ENCODE measurements at places on chromosomes 12 and 14.

- DNase-seq = peak; percentile 97
Observed at GRCh38 chr14:93369713-93370266, 22.8 kb downstream of the COX8C start.

DNA sequence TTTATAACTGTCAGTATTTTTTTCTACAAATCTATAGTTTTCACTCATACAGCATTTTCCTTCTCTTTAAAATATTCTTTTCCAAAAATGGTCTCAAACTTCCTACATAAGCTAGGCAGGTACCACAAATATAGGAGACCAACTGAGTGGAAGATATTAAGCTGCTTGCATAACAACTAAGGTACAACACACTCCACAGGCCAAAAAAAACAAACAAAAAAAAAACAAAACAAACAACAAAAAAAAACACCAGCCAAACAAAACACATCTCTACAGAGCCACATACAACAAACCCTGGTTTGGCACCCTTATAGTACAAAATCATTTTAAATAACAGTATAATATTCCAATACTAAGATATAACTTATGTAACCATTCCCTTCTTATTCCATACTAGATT, 50.1 kb downstream of the SLC2A13 start:
- no peak for DNase-seq

DNA sequence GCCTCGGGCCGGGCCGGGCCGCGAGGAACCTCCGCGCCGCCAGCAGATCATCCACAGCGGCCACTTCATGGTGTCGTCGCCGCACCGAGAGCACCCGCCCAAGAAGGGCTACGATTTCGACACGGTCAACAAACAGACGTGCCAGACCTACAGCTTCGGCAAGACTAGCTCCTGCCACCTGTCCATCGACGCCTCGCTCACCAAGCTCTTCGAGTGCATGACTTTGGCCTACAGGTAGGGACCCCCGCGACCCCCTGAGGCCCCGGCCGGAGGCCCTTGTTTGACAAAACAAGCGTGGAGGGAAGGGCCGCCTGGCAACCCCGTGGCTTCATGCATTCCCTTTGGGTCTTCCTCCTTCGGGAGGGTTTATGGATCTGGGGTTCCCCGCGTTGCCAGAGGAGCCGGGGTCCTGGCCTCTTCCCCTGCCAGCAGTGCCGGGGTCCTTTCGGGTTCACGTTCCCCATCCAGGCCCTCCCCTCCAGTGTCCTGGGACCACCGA, 526 bp downstream of the MLXIP start:
- peak; percentile 10 for DNase-seq

DNA sequence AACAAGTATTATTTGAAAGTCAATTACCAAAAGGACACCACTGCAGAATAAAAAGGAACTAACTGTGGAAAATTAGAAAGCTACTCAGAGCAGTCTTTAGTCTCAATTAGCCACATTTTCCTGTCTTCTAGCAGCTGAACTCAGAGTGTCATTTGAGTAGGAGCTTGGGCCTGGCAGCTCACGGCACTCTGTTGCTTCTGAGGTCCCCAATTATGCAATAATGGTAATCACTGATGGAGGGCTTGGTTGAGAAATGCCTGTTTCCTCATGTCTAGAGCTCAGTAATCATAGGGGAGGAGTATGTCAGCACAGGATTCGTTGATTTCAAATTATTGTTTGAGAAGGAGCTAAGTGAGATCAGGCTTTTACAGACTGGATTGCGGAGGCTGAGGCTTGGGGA, 108.6 kb downstream of the VRK1 start:
- DNase-seq = peak; percentile 95

DNA sequence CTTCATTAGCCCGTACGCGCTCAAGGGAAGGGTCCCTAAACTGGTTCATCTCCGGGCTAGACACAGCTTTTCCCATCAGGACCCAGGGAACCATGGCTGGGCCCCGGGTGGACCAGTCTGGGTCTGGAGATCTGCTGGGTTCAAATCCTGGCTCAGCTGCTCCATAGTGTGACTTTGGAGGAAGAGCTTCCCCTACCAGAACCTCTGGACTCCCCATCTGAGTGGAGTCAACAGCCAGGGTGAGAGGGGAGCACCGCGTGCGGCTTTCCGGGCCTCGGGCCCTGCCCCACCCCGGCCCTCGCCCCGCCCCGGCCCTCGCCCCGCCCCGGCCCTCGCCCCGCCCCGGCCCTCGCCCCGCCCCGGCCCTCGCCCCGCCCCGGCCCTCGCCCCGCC, 41.2 kb downstream of the BEGAIN start:
- DNase-seq = peak; percentile 40

DNA sequence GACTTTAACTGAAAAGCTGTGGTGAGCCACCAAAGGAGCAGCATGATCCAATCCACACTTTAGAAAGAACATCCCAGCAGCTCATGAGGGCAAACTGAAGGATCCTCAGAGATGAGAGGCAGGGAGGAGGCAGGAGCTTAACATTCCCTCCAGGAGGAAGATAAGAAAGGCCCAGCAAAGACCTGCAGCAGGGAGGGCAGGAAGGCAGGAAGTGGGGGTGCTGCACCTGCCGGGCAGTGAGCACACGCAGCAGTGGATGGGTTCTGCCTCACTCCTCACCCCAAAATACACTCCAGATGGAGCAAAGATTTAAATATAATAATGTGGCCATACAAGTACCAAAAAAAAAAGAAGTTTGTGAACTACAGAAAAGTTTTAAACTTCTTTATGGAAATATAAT, 48.4 kb downstream of the GCH1 start:
- DNase-seq = no peak

DNA sequence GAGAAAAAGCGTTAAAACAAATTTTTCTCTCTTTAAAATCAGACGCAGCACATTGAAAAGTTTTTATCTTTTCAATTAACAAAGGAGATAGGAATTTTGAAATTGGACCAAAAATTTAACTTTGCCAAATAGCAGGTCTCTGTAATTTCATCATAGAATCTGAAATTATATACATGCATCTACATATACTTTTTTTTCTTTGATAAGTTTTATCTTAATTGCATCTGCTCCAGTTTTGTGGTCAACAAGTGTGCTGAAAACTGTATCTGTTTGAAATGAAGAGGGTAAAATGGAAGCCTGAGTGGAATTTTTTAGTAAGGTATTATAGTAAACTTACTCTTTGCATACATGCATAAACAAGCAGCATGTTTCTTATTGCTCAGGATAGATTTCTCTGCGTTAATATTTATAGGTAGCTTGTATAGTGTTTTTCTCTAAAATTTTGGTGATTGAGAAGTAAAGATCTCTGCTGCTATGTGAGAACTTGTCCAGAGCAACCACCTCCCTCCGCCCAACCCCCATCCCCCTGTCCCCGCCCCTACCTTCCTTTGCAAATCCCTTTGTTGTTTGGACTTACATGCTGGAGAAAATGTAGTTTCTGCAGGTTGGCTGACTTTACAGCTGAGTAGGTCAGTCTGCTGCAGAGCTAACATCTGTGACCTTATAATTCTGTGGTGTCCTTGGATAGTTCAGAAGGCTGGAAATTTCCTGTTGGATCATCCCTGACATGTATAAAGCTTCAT, 64.6 kb downstream of the VRK1 start:
- DNase-seq = no peak

GRCh38 chr12:13288937-13289652, 92.6 kb downstream of the EMP1 start:
- DNase-seq = no peak

DNA sequence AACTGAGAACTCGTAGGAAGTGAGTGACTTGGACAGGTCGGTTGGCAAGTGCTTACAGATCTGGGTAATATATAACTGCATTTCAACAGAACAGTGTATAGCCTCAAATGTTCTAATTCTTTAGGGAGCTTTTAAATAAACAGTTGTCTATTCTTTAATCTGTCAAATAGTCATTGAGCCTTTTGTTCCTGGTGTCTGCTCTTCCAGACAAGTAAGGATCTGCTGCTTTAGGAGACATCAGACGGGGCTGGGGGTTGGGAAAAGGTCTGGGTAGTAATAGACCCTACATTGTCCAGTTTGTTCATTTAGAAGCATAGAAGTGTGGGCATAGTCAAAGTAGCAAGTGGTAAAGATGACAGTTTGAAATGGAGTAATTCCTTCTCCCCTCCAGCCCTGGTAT, 2.0 kb downstream of the PTPN11 start:
- no peak for DNase-seq

DNA sequence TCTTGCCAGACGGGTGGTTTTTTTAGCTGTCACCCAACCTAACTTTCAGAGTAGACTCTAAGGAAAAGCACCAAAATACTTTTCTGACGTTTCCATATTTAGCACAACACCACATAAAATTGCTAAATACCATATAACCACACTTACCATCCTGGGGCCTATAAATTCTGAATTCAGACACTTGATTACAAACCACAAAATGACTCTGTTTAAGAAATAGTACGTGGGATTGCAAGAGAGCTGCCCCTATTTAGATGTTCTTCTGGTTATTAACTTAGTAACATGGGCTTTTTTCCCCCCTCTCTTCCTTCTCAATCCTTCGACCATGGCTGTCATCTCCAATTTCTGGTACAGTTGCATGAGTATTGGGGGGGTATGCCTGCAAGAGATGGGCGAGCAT, 287.7 kb downstream of the BMP4 start:
- DNase-seq = peak; percentile 71

GRCh38 chr12:106000382-106001104, 138.2 kb downstream of the NUAK1 start:
- no peak for DNase-seq

DNA sequence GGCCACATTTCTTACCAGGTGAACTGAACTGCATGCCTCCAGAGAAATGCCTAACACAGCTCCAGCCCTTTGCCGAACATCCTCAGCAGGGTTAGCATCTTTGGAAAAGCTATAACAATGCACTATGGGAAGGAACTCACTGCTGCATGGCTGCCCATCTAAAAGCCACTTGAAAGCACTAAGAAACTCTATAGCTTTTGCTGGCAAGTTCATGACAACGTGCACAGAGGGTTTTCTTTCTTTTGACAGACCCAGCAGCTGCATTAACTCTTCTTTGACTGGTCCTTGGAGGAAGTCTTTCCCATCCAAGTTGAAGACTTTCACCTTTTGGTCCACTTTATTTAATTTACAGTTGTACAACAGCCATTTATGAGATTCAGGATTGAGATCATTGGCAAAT, 5.3 kb downstream of the TRMT5 start:
- no peak for DNase-seq

DNA sequence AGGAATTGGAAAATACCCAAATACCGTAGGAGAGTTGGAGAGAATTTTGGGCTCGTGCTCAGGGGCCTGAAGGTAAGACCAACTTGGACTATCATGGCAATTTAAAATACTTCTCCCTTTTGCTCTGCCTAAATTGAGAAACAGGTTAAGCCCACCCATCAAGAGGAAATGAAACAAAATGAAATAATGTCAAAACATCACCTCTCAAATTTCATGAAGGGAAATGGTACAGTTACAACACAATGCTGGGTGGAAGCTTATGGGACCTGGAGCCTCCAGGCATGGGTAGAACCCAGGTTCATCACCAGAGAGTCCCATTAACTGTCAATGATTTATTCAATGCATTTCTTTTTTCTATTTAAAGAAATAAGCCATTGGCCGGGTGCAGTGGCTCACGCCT, 33.7 kb downstream of the FOS start:
- DNase-seq = peak; percentile 51

DNA sequence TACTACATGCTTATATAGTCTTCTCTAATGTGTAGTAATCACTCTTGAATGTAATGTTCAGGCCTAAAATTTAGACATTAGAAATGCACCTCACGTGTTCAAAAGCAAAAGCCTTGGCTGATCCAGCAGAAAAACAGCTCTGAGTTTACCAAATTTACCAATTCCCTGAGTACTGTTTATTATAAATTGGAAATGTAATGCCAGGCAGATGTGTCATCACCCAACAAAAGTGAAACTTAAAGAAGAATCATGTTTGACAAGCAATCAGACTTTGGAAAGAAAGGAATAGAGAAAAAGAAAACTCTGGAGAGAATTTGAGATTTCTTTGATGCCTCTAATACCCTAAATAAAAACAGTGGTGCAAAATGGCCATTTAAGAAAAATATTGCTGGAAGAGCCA, 26.5 kb upstream of the STRAP start:
- no peak for DNase-seq

DNA sequence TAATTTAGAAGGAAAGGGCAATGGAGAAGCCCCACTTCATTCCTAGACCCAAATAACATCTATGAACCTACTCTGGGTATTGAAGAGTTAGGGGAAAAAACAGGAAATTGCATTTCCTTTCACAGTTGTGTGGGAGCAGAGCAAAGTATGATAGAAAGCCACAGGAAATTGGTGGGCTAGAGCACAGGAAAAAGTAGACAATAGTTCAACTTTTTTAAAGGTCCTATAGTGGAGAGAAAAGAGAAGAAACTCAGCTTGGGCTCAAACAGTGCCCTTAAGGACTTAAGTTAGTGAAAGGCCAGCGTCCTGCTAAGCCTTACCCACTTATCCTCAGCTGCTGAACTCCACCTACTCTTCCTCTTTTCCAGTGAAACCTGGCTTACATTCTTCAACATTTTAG, 258.1 kb downstream of the DPY19L2 start:
- DNase-seq = peak; percentile 69

DNA sequence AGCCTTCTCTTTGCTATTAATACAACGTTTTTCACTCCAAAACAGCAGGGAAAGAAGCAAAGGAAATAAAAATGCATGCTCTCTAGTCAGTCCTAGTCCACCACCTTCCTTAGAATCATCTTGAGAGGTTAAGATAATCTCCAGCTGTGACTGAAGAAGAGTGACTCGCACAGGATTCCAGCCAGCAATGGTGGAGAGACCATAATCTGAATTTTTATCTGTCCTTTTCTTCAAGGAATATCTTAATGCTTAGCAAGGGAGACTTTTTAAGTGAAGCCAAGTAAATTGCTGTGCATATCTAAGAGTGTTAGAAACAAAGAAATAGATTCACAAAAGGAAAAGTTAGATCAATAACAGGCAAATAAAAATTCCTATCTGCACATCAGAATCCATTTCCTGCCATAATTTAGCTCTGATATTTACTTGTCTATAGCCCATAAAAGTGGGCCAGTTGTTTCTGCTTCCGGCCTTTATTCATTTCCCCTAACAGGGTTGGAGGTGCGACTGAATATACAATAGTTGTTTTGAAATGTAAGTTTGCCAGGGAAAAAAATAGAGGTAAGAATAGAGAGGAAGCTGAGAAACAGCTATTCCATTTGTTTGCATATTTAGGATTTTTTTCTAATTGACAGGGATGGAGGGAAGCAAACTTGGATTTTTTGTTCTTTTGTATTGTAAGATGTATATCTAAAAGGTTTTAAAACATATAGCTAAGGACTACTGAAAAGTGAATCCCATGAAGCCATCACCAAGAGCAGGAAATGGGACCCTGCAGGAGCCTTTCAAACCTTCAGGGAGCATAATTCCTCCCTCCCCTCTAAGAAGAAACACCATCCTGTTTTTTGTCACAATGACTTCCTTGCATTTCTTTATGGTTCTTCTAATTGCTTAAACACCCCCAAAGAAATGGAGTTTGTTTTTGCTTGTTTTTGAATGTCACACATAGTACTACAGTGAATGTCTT, 154.0 kb downstream of the ITPR2 start:
- DNase-seq = no peak

- no peak for DNase-seq
Observed at GRCh38 chr14:77516126-77516525, 17.5 kb upstream of the ISM2 start.

- DNase-seq = no peak
Observed at GRCh38 chr12:67647181-67647798, 1.3 kb upstream of the DYRK2 start.

GRCh38 chr14:59490756-59491155, 6.4 kb downstream of the JKAMP start:
- no peak for DNase-seq
